Foreskin keratinocyte (primary cell): ENCODE measurements at places on chromosomes 2 and 18. TPM values are rescaled to one million over a fixed set of nuclear protein-coding genes. Genes with fewer than 3 reads are reported as not detected.

DNA sequence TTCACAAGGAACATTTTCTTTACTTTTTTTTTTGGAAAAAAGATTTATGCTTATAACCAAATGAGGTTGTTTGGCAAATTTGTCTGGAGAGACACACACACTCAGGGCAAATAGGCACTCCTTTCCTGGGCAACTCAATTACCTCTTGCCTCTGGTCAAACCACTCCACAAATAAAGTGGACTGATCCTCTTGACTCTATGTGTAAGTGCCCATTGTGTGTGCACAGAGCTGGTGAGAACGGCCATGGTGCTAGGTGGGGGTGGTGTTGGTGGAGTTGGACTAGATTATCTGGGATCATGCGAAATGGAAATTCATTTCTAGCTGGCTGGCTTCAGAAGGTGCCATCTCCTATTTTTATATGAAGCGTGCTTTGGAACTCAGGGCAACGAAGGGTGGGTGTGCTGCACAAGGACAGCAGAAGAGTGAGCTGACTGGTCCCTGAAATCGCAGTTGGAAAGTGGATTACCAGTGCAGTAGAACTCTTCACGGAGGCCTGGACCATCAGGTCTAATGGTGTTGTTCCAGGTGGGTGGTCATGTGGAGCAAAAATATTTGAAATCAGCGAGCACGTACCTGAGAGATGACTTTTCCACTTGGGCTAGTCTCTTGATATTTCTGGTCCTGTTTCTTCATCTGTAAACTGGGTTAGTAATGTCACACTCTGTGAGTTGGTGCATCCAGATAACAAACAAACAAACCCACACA lies 149.9 kb downstream of the RPIA start:
- DNase-seq, result no peak

- DNase-seq, result no peak
These were observed 5.1 kb downstream of the SERPINB2 start for GRCh38 chr18:63892566-63892965.

The C2orf76 gene
- total RNA-seq, result 6.8 and 6.9 TPM in 2 replicates

- DNase-seq, result no peak
These were observed 35.0 kb downstream of the PXDN start for GRCh38 chr2:1709335-1709605.

- no peak for DNase-seq
These were observed 214.9 kb downstream of the MGAT5 start for GRCh38 chr2:134468776-134469175.

- DNase-seq, result no peak
These were observed 13.6 kb upstream of the ZNF397 start for GRCh38 chr18:35227254-35227653.

DNA sequence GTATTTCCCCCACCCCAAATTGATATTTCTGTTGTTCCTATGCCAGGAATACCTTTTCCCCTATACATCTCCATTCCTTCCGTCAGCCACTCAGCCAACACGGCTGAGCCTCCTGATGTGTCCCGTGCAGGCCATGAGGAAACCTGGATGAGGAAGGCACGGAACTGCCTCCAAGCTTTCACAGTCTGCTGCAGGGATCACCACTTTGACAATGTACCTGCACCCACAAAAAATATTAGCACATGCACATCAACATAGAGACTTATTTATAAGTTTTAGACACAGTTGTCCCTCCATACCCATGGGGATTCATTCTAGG lies 101.4 kb upstream of the PPP1CB start:
- no peak for DNase-seq

- DNase-seq, result no peak
These were observed 11.2 kb downstream of the IL18RAP start for GRCh38 chr2:102433973-102434654.

DNA sequence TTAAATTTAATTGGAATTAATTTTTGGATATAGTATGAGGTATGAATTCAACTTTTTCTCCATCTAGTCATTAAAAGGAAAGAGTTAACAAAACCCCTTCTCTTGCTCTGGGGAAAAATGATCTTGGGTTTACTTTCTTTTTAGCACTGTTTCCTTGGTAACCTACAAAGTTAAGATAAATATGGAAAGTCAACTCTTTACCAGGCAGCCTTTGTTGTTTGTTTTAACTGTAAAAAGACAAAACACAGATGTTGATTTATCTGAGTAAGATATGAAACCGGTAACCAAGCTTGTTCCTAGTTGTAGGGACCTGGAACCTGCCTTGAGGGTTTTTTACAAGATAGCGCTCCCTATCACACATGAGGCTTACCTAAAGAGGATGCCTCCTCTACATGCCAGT lies 10.1 kb upstream of the SANBR start:
- DNase-seq, result no peak

DNA sequence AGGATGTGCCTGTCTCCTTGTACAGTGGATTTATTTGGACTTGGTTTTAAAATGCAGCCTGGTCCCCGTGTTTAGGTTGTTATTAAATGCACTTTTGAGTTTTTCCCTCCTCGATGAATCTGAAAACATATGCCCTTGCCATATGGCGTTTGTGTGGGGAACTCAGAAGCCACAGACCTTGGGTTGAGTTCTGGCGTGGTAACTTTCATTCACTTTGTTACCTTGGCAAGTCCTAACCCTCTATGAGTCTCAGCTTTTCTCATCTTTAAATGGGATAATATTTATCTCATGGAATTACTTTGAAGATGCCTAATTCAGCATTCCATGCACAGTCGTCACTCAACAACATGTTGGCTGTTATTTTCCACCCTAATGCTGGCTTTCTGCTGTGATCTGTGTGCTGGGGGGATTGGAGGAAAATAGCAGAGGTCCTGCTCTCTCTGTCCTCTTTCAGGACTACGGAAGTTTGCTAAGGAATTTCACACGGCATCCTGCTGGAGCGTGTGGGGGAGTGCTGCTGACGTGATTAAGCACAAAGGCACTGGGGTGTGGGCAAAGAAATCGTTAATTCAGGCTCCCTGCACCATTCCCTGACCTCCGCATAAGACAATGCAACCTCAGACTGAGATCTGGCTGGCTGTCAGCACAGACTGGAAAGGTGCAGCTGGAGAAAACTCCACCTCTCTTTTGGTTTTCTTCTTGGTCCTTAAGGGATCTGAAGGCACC lies 61.7 kb downstream of the LDLRAD4 start:
- DNase-seq, result no peak

DNA sequence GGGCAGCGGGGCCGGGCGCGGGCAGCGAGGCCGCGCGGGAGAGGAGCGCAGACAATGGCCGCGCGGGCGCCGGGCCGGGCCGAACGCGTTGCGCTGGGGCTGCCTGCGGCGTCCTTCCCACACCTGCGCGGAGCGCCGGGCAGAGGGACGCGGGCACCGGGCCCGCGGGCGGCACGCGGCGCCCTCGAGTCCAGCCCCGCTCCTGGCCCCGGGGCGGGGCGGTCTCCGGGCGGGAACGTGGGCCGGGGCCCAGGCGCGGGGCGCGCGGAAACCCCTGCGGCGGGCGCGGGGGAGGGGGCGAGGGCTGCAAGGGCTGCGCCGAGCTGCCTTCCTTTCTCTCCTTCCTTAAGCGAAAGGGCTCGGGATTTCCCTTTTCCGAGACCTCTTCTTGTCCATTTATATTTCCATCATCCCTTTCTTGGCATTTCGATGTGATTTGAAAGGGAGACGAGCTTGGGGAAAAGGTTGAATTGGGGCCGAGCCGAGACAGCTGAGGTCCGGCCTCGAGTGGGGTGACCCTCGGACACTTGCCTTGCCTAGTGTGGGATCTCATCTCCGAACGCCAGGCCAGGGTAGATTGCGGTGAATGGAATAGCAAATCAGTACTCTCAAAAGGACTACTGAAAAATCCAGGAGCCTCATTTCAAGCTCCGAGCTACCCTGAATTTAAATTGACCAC lies 676 bp downstream of the KLHL23 start:
- no peak for DNase-seq

The ABHD1 gene
- not detected in 2 replicates for total RNA-seq

- no peak for DNase-seq
These were observed 17.2 kb downstream of the B4GALT6 start for GRCh38 chr18:31667185-31667584.

- DNase-seq, result no peak
These were observed 11.5 kb upstream of the GPR35 start for GRCh38 chr2:240613781-240614180.

GRCh38 chr2:57880446-57880845 lies 166.2 kb upstream of the VRK2 start:
- no peak for DNase-seq

DNA sequence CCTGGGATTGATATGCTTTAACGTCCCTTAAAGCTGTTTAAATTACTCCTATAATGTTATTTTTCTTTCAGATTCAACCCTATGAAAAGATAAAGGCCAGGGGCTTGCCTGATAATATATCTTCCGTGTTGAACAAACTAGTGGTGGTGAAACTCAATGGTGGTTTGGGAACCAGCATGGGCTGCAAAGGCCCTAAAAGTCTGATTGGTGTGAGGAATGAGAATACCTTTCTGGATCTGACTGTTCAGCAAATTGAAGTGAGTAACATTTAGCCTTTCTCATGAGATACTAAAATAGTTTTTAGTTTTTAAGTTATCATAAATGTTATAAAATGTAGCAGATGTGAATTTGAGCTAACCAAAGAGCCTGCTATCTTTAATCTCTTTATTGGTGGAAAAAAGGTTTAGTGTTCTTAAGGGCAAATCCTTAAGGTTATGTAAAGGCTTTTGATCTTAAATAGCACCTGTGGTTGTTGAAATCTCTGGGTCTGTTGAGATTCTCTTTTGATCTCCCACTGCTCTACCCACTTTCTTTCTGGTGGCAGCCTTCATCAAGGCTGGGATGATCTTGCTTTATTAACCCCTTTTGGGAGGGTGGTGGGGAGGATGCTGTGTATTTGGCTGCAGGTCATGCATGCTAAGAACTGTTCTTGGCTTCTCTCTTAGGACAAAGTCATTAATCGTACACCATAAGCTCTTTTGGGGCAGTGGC lies 40.9 kb downstream of the UGP2 start:
- no peak for DNase-seq

The COL5A2 gene
- 16.8 and 22.7 TPM in 2 replicates for total RNA-seq

GRCh38 chr2:31197166-31197565 lies 20.1 kb downstream of the CAPN14 start:
- DNase-seq, result peak; percentile 72

- DNase-seq, result no peak
These were observed 69.5 kb downstream of the MYO5B start for GRCh38 chr18:50125456-50125855.

The B4GALT6 gene
- total RNA-seq, result 7.8 and 8.3 TPM in 2 replicates

The DNAJC5G gene
- total RNA-seq, result not detected in 2 replicates

GRCh38 chr2:46170611-46171350 lies 126.4 kb upstream of the EPAS1 start:
- DNase-seq, result peak; percentile 81

DNA sequence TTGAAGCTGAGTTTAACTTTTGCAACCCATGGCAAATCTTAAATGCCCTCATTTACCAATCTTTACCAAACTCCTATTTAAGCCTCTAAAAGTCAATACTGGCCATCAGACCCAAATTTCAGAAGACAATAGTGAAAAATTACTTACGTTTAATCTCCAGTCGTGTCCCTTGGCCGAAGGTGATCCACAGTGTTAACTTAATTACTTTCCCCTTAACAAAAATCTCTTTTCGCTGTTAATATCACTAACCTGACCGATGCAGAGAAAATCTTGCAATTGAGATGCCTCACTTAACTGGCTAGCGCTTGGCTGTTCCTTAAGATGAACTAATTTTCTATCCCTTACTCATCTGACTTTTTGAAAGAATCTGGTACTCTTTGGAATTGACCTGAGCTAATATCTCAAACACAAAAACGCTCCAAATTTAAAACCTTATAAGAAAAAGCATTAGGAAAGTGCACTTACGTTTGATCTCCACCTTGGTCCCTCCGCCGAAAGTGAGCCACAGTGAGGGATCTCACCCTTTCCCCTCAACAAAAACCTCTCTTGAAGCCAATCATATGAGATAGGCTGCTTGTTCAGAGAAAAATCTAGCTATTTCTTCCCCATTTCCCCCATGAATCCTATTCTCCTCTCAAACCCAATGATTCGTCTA lies 169.1 kb downstream of the RPIA start:
- no peak for DNase-seq

- DNase-seq, result peak; percentile 30
These were observed 6.0 kb upstream of the INPP5D start for GRCh38 chr2:233053928-233054784.

- DNase-seq, result no peak
These were observed 927.8 kb upstream of the NRXN1 start for GRCh38 chr2:51959696-51960095.

The ANKRD30B gene
- not detected in 2 replicates for total RNA-seq

The ELOA2 gene
- not detected in 2 replicates for total RNA-seq

DNA sequence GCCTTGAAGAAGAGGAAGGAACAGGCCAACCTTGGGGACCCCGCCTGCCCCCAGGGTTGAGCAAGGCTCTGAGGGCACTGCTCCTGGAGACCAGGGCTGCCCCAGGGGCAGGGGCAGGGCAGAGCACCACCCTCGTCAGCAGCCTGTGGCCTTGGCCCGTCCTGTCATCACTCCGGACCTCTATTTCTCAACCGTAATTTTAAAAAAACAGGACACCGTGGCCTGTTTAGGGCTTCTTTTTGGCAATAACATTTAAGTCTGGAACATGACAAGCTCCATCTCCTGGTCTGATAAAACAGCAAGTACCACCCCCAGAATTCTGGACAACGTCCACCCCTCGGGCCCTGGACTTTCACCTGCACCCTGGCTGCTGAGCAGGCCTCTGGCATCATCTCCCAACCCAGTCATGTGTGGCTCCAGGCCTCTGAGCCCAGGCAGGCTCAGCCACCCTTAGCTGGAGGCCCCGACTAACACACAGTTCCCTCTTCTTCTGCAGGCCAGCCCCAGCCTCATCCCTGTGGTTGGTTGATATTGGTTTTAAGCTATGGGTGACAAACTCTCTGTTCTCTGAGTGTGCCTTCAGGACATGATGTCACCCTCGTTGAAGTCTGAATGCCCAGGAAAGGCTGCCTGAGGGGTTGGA lies 22.6 kb upstream of the ID2 start:
- no peak for DNase-seq

- DNase-seq, result no peak
These were observed 762.2 kb upstream of the GCFC2 start for GRCh38 chr2:76472946-76473345.

DNA sequence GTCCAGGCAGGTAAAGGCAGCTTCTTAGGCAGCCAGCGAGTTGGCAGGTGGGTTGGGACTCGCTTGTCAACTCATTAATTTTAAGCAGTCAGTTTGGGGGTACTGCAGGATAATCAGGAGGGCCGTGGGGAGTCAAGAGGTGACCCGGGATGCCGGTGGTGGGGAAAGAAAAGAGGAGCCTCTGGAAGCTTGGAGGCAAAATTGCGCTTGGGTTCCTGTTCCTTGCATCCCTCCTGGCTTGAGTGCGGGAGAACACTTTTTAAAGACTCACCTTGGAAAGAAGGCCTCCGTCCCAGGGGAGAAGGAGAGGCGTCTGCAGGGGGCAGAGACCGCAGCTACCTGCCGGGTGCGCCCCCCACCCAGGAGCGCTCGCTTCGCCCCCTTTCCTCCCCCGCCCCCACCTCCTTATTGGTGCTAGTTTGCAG lies at the start of gene KCNJ3:
Gene KCNJ3 (plus strand): TSS at position 400 of the 425 bp plus-strand sequence. CDS start 81 bp downstream, outside the sequence.
- no peak for DNase-seq
